CD4-positive, alpha-beta T cell treated with Interleukin-4 for 4 hours (primary cell): ENCODE measurements at places on chromosomes 5 and 9.

DNA sequence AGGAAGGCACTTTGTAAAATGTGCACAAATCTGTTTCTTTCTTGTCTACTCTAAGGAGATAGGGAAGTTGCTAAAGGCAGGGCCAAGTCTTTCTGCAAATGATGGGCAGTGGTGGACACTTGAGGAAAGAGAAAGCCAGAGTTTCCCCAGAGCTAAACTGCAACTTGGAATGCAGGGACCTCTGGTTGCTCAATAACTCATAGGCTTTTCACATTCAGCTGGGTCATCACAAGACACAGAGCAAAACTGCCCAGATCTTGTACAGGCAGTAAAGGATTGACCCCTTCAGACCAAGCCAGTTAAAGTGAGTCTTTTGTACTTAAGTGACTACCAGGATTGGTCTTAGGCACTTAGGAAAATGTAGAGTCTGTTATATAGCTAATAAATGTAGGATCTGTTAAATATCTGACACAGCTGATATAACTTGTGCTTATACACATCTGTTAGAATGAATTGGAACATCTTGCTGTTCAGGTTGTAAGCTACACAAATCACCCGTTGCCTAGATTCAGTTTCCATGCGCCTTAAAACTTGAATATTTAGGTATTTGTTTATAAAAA lies 13.5 kb upstream of the AGXT2 start:
- no peak for DNase-seq

GRCh38 chr9:97299809-97300414 lies 7.5 kb upstream of the CCDC180 start:
- DNase-seq = no peak

DNA sequence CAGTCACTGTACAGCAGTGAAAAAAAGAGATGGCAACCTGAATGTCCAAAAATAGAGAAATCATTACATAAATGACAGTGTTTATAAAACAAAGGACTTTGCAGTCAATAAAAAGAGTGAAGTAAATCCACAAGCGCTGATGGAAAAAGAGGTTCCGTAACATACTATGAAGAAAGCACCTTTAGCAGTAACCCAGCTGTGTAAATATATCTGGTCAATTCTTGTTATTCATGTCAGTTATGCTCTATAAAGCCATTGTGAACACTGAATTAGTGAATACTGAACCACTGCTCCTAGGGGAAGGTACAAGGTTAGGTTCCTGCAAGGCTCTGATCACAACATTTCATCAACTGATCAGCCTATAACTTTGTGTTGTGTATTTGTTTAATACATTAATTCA lies 39.5 kb downstream of the CCNJL start:
- no peak for DNase-seq

GRCh38 chr9:109272745-109273144 lies 48.1 kb downstream of the EPB41L4B start:
- no peak for DNase-seq

GRCh38 chr9:86660146-86660943 lies 287.0 kb downstream of the GAS1 start:
- DNase-seq = no peak

- DNase-seq = no peak
Measured at GRCh38 chr9:35520364-35520710, 30.4 kb downstream of the RUSC2 start.

- no peak for DNase-seq
Measured at GRCh38 chr5:67732471-67732870, 483.1 kb upstream of the PIK3R1 start.

- DNase-seq = peak; percentile 86
Measured at GRCh38 chr5:178116143-178116885, 3.0 kb downstream of the N4BP3 start.

DNA sequence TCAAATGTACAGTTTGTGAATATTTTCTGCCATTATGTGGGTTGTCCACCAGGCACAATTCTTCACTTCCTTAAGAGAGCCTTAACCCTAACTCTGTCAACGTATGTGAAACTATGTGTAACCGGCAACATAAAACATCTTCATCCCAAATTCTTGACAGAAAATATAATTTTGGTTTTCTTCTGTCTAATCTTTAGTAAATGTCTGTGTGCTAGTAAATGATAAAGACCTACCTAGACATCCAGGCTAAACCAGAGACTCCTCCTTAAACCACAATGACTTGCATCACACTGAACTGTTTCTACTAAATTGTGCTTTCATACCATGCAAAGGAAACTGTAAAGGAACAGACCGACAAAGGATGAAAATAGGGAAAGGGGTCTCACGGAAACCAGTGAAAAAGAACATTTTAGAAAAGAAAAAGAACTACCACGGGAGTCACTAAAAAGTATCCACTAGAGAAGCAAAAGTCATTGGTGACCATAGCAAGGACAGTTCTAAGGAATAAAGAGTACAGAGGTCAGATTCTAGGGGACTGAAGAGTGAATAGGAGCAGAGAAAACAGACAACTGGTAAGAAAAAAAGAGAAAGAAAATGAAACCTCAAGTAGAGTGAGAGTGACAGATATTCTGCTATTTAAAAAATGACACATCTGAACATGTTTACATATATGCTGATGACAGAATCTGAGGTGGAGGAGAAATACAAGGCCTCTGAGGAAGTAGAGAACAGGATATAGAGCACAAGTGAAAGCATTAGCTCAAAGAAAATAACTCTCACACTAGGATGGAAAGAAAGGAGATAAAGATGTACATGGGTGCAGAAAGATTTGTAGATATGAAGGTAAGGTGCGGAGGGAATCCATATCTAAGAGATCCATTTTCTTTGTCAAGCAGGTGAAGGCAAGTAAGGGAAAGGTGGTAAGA lies 49.4 kb downstream of the FNIP1 start:
- DNase-seq = peak; percentile 22

GRCh38 chr5:108548684-108549596 lies 167.0 kb upstream of the FBXL17 start:
- DNase-seq = no peak

DNA sequence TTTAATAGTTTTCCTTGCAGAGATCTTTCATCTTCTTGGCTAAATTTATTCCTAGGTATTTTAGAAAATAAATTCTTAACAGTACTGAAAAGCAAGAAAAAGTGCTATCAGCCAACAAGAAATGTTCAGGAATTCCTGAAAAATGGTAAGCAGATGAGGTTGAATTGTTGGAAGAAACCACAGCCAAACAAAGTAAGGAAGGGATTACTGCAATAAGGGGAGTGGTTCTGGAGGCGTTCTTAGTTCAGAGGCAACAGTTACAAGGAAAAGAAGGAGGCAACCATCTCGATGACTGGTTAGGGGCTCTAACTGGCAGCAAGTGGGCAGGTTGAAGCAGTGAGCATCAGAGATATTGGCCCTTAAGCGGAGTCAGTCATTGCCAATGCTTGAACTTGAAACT lies 12.8 kb upstream of the OR13J1 start:
- DNase-seq = no peak
